ENCODE measurements at places on chromosomes 1 and 21.

DNA sequence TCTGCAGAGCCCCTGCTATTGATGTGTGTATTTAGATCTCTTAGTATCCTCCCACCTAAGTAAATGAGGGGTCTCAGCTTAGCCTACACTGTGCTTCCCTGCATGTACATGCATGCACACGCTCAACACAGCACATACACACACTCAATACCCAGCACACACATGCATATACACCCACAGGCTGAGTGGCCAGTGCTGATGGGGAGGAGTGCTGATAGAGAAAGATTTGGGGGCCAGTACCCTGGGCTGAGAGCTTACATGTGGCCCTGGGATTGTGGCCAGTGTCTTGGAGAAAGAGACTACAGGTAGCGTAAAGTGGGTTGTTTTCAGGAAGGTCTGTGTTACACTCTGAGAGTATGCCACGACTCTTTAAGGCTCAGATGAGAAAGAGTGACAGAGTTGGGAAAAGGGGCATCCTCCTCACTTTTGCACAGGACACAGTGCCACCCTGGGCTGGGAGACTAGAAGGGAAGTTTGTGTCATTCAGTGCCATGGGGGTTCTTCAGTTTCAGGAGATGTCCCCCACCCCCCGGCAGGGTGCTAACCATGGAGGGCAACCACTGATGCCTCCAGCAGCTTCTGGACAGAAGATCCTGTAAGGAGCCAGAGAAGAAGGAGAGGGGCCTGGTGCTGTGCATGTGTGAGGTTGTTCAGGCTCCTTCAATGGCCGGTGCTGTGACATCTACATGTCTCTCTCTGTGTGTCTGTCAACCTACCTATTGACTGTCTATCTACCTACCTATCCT, 166.8 kb downstream of the RHOU start:
- no peak for DNase-seq

- no peak for DNase-seq
These were observed 20.3 kb downstream of the FASLG start for GRCh38 chr1:172679000-172679772.

DNA sequence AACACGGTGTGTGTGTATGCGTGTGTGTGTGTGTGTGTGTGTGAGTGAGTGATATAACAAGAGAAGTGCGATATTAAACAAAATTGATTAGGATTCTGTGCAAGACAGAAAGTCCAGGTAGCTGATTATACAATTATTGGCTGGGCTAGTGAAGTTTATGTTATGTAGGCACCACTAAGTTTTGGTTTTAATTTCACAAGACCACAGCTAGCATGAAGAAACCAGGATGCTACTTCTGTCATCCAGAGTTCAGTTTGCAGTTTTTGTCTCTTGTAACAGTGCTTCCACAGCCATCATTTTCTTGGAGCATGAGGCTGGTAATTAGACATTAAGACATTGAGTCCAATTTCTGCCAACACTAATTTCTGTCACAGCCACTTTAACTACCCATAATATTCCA, 1590.2 kb upstream of the B3GALT2 start:
- DNase-seq = no peak

DNA sequence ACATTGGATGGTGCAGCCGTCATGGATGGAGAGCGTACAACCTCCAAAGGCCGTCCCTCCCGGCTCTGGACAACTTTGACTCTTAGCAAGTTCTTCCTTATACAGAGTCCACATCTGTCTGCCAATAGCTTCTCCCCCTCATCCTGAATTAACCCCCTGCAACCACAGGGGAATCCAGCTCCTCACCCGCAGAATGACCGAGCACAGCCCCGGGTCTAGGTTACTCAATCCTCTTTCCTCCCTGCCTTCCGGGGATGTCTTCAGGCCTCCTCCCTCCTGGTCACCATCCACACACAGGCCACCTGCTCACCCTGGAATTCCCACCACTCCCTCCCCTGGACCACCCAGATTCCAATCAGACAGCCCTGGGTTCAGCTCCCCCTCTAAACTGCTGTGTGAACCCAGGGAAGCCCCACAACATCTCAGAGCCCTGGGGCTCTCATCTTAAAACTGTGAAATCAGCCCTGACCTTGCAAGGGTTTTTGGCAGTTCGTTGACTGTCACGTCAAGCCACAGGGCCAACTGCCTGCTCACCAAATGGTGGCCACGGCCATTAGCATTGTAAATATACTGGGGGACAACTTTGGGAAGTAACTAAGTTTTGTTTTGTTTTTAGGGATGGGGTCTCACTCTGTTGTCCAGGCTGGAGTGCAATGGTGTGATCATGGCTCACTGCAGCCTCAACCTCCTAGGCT, 54.2 kb downstream of the HSPG2 start:
- no peak for DNase-seq

- no peak for DNase-seq
These were observed 879.9 kb downstream of the AMY1C start for GRCh38 chr1:104629589-104629988.

DNA sequence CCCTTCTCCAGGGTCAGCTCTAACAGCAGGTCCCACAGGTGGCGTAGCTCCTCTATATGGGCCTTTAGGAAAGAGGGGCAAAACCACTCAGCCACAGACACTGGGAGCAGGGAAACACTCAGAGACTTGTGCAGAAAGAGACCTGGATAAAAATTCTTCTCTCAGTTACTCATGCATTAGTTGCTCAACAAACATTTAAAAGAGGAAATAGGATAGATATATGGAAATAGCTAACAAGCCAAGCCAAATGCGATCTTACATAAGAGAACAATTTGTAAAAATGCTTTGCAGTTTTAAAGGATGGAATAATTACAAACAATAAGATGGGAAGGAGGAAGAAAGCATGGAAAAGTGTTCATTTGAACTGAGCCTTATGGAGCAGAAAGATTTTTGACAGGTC, 4.9 kb downstream of the SPTA1 start:
- DNase-seq = no peak

DNA sequence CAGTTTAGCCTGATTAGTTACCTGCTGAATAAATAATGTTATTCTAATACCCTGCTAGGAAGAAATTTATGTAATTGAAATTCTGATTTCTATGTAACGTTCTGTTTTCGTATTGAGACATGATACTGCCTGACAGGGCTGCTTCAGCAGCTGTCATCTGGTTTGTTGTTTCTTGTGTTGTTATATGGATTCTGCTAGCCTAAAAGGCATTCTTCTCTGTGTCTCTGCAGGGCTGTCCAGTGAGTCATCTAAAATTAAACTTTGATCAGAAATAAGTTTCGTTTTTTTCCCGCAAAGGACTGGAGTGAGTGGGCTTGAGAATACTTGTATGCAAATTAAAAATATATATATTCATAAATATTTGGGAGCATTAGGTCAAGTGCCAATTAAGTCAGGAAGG, 93.0 kb downstream of the DYRK1A start:
- no peak for DNase-seq

DNA sequence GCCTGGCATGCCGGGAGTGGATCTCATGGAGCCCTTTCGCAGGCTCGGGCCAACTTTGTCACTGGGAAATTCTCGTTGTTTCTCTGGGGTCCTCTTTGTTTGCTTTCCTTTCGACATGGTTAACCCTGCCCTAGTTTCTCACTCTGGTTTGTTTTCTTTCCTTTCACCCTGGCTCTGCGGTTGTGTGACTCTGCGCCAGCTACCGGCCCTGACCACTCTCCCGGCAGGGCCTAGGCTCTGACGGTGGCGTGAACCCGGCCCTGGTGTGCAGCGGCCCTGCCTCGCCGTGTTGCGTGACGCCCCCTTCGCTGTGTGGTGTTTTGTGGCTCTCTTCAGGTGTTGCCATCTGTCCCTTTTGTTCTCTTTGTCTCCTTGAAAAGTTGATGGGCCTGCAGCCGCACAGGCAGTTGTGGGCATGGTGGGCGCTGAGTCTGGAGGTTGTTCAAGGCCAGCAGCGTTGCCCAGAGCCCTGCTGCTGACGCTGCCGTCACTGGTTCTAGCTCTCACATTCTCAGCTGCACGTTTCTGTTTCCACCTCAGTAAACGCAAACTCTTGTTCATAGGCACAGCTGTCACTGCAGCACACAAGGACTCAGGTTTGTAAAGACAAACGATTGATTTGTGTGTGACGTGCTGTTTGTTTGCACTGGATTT, 64.6 kb upstream of the DIP2A start:
- no peak for DNase-seq
